Pulmonary artery endothelial cell (primary cell): ENCODE measurements at places on chromosomes 6 and 20. TPM values are rescaled to one million over a fixed set of nuclear protein-coding genes. Genes with fewer than 3 reads are reported as not detected.

Gene SLC17A2
- total RNA-seq: not detected in 2 replicates

DNA sequence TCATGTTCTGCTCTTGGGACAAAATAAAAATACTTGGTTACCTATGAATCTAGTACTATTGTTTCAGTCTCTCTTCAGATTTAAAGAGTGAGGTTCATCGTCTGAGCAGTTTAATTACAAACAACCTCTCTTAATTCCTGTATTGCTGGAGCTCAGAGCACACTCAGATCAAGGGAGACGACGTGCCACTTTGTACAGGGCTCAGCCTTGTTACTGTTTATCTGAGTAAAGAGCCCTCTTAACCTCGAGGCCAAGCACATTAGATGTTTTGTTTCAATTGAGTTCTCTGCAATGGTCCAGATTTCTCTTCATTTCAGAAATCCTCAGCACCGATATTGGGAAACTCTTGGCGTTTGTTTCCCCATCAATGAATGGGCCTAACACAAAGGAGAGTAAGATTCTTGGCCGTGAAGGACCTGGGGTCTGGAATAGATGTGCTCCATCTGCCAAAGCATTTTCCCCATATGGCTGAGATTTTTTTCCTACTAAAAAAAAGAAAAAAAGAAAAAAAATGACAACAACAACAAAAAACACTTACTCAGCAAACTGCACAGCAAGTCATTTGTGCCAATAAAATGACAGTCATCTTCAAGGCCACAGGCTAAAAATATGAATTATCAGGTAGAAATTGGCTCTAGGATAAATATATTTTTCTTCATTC is 82.6 kb upstream of the CCN6 start:
- DNase-seq: no peak

GRCh38 chr6:139828751-139829519 is 454.5 kb upstream of the CITED2 start:
- no peak for DNase-seq

- DNase-seq: no peak
These were observed 16.1 kb upstream of the KIAA0408 start for GRCh38 chr6:127475135-127475822.
